HFFc6 (cell line): ENCODE measurements at places on chromosomes 5 and 9. TPM values are rescaled to one million over a fixed set of nuclear protein-coding genes. Genes with fewer than 3 reads are reported as not detected.

The IFNB1 gene
- total RNA-seq, result not detected in 3 replicates

DNA sequence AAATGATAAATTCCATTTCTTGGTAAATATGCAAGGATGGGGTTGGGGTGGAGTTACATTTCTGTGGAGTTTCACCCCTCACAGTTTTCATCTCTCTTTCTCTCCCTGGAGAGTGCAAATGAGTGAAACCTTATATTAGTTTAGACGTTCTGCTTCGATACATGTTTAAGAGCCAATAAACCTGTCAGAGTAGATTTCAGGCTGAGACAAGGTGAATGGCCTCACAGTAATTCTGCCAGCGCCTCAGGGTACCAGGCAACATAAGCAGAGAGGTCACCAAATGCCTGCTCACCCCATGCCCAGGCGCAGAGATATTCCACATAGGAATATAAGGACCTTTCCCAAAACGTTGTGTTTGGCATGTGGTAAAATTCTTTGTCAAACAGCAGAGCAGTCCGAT, 154.9 kb upstream of the VLDLR start:
- no peak for DNase-seq

DNA sequence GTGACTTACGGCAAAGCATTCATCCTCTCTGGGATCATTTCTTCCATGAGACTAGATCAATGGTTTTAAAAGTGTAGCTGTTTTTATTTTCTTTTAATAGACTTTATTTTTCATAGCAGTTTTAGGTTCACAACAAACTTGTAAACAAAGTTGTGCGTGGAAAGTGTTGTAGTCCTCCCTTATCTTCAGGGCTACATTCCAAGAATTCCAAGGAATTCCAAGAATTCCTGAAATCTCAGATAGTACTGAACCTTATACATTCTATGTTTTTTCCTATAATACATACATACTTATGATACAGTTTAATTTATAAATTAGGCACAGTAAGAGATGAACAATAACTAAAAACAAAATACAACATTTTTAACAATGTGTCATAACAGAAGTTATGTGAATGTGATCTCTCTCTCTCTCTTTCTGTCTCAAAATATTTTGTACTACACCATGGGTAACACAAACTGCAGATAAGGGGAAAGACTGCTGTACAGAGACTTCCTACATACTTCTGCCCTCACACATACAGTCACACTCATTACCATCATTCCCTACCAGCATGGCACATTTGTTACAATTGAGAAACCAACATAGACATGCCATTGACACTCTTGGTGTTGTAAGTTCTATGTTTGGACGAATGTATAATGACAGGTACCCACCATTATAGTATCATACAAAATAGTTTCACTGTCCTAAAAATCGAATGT, 1933.2 kb upstream of the WWC1 start:
- DNase-seq, result no peak

DNA sequence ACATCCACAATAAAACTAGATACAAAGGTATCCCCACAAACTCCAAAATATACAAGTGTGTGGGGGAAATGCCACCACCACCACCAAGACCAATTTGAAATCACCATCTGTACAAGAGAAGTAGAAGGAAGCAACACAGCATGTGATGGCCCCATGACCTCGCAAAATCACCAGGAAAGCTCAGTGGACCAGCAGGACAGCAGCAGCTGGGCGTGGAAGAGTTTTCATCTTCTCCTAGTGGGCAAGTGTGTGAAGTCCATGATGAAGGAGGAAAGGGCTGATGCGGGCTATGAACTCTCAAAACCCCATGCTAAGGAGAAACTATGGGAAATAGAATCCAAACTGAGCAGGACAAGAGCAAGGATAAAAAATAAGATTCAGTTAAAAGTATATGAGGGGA, 58.1 kb downstream of the GOLPH3 start:
- DNase-seq, result no peak

GRCh38 chr9:133521122-133522072, 3.4 kb downstream of the MYMK start:
- DNase-seq, result no peak

The CHD1 gene
- 20.4 to 21.5 TPM (median 20.9 TPM) in 3 replicates for total RNA-seq
